ENCODE measurements at places on chromosomes 2 and 18.

DNA sequence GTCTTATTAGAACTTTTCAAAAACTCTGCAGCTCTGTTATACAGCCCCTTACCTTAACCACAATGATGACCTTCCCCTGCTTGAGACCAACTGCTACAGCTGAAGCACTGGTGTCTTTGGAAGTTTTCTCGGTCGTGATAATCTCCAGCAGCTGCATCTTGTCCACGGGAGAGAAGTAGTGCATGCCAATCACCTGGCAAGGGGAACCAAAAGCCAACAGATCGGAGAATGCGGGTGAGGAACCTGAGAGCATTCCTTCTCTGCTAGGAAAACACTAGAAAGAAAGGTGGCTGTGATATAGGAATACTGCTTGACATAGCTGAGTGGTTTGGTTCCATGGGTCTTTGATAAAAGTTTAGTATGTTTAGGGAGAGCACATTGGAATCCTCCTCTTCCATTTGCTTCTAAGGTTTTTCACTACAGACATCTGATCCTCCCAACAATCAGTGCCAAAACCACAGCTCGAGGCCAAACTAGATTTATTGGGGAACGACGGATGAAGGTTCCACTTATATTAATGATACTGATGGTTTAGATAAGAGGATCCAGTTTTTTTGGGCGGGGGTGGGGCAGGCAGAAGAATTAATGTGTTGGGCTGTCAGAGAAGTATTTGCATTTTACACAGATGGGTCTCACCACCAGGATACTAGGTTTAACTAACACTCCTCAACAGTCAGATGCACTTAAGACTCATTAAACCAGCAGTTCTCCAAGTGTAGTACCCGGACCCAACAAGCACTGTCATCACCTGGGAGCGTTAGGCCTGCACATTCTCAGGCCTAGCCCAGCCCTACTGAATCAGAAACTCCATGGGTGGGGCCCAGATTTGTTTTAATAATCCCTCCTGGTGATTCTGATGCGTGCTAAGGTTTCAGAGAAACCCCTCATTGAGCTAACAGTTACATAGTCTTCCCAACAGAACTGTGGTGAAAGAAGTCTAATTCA, 22.4 kb downstream of the GAREM2 start:
- DNase-seq: no peak

- DNase-seq: no peak
Measured at GRCh38 chr18:41128126-41128525, 826.9 kb upstream of the PIK3C3 start.

DNA sequence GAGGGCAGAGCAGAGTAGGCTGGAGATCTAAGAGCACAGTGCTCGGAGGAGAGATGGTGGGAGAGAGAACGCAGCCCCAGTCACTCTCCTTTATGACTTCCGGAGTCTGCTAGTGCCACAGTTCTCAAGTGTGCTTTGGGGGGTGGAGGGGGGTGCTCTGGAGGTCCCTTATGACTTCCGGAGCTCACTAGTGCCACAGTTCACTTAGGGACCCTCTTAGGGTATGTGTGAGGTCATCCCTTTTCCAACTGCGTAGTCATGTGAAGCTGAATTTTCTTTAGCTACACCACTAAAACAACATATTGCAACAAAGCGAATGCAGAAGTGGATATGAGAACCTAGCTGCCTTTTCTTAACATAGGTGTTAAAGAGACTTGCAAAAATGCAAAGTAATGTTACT, 153.7 kb upstream of the KCTD1 start:
- no peak for DNase-seq

DNA sequence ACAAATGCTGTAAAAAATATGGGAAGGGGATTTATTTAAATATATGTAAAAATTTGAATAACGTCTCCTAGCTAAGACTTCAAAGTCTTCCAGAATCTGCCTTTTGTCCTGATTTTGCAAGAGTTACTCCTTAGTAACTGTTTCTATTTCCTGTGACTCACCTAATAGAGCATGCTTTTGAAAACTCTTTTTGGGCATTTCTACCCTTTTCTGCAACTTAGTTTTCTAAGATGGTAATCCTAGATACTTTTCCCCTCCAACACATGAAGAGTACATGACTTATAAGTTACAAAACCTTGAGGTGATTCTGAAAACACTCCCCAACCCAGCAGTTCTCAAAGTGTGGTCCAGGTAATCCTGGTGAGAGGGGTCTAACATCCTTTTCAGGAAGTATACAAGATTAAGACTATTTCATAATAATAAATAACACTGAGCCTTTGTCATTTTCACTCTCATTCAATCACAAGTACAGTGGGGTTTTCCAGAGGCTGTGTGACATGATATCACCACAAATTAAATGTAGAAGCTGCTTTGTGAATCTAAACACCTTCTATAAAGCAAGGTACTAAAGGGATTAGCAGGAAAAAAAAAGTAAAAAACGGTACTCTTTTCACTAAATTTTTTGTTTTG, 31.9 kb downstream of the PPP4R3B start:
- DNase-seq: no peak

- no peak for DNase-seq
Measured at GRCh38 chr2:179107737-179108136, 57.8 kb upstream of the CCDC141 start.

DNA sequence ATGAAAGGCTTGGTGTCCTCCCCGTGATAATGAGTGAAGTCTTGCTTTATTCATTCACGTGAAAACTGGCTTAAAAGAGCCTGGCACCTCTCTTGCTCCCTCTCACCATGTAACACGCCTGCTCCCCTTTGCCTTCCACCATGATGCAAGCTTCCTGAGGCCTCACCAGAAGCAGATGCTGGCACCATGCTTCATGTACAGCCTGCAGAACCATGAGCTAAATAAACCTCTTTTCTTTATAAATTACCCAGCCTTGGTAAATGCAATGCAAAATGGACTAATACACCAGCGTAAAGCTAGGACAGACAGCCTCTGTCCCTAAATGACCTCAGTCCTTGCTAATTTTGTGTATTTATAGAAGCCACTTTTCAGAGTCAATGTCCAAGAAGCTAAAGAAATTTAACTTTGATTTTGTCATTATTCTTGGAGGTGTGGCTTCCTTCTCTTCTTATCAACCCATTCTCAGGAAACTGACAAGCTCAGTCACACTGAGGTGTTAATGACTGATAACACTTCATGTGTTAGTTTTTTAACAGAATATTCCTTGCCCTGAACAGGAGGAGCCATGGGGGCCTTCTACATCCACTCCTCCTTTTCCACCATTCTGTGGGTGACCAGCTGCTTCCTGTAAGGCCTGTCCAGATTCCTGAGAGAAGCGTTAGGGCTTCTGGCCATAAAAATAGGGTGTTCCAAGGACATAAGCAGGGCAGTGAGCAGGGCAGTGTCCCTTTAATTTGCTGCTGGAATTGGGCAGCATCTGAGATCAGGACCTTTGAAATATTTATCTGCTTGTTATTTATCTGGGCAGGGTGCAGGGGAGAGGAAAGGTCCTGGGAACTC, 38.0 kb upstream of the EPAS1 start:
- DNase-seq: no peak

GRCh38 chr18:9627642-9628041, 13.3 kb upstream of the PPP4R1 start:
- DNase-seq: no peak

- DNase-seq: no peak
Measured at GRCh38 chr2:236753606-236754270, 184.1 kb downstream of the ACKR3 start.

GRCh38 chr2:168215813-168216212, 31.6 kb downstream of the STK39 start:
- no peak for DNase-seq

GRCh38 chr2:50645346-50645745, 386.6 kb downstream of the NRXN1 start:
- no peak for DNase-seq

GRCh38 chr2:28495551-28496250, at the start of gene PLB1:
Gene PLB1, plus strand, starts transcription at chr2:28496060. Its CDS starts 55 bp downstream, at chr2:28496115.
- no peak for DNase-seq

- DNase-seq: no peak
Measured at GRCh38 chr2:239216614-239217273, 184.1 kb downstream of the HDAC4 start.

GRCh38 chr2:216927163-216927562, 67.3 kb upstream of the TNP1 start:
- no peak for DNase-seq

Data from NCI-H2227 treated with DMSO at 0.1 percent for 48 hours (cell line).